Activated T-helper 1 cell treated with anti-CD3 and anti-CD28 coated beads, Interleukin-2, amount 50 U/mL, for 16 hours (primary cell): ENCODE measurements at places on chromosomes 2 and 18.

DNA sequence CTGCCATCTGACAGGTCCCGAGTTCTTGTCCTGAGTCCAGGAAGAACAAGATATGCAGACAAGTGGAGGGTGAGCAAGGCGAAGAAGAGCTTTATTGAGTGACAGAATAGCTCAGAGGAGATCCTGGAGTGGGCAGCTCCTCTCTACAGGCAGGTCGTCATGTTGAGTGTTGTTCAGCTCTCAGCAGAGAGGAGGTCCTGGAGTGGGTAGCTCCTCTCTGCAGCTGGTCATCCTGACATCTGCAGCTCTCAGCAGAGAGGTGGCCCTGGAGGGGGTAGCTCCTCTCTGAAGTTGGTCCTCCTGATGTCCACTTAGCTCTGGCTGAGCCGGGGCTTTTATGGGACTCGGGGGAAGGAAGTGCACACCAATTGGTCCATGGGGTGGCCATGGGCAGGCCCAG, 90.4 kb downstream of the ATAD2B start:
- no peak for DNase-seq

- DNase-seq, result no peak
These were observed 228.7 kb downstream of the PIK3C3 start for GRCh38 chr18:42183746-42184145.

DNA sequence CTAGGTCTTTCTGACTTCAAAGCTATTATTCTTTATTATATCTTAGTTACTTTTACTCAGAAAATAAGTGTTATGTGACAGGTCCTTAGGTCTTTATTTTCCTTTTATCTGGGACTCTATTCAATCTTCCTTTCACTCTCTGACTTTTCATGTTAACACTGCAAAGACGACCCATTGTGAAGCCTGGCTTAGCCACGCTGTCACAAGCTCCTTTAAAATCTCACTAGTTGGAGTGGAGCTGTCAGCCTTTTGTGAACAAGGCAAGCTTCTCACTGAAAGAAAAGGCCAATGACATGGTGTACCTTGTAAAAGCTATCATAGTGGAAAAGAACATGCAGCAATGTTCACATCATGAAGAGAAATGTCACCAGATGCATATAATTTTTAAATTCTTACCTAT, 1130.7 kb upstream of the FAM98A start:
- no peak for DNase-seq

DNA sequence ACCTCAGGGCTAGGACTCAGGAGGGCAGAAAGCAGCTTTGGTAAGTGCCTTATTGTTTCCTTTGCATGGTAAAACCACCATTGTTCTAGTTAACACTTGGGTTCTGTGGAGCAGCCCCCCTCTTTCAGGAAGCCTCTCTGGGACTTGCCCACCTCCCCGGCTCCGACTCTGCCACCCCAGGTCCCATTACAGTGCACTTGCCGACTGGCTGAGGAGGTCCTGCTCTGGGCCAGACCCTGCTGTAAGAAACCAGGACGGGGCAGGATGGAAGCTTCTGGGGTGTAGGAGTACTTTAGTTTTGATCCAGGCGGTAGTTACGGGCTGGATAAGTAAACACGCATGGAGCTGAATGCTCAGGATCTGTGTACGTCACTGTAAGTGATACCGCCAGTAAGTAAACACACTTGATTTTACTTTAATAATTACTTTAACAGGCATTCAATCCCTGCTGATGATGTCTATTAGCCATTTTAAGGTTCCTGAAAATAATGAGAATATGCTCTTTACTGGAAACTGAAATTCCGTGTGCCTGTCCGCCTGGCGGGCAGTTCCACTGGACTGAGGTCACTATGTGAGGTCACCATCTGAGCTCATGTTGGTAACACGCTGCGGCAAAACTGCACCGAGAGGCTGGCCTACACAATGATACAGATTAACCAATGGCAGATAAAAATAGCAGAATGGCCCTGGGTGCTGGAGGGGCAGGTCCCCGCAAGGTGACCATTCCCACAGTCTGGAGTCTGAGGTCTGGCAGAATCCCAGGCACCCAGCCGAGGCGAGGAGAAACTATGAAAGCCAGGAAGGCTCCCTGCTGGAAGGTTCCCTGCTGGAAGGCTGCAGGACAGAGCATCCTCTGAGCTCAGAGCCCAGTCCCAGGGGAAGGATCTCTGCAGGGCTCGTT, 25.2 kb downstream of the HS1BP3 start:
- no peak for DNase-seq

DNA sequence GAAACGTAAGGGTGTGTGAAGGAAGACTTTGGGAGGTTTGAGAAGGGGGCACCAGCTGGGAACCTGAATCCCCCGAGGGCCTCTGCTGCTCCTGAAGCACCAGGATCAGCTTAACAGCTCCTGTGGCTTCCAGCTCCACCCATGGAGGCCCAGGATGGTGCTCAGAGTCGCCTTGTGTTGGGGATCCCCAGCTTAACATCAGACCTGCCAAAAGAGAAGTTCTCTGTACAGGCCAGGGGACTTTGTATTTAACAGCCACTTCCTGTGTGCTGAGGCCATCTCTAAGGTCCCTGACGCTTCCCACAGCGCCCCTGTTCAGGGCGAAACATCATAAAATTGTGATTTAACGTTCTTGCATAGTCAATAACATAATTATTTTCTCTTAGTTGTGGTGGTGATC, 77.5 kb downstream of the NCK2 start:
- no peak for DNase-seq

GRCh38 chr18:13568443-13569392, 157.6 kb downstream of the FAM210A start:
- DNase-seq, result no peak

DNA sequence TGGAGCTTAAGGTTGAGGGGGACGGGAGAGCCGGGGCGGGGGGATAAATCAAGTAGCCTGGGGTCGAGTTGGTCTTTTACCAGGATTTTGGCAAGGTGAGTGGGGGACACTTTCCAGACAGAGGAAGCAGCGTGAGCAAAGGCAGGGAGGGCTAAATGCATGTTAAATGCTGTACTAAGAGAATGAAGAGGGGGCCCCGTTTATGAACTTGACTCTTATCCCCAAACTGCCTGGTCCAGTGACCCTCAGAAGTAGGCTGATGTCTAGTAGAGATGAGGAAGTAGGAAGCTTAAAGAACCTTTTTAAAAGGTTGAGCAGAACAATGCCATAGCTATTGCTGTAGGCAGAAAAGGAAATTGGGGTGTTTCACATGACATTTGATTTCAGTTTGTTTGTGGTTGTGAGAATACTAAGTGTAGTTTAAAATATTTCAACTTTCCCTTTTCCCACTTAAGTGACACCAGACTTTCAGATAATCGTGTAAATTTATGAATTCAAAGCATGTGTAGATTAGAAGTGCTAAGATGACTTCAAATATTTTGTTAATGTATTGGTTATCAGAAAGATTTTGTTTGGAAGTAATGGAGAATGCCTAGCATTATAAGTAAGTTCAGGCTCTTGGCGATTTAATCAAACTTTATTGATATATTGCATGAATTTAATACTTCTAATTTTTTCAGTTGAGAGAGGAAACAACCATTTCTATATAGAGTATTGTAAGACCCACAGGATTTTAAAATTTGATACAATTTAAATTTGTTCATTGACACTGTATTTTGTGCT, 1.8 kb downstream of the REL start:
- no peak for DNase-seq

DNA sequence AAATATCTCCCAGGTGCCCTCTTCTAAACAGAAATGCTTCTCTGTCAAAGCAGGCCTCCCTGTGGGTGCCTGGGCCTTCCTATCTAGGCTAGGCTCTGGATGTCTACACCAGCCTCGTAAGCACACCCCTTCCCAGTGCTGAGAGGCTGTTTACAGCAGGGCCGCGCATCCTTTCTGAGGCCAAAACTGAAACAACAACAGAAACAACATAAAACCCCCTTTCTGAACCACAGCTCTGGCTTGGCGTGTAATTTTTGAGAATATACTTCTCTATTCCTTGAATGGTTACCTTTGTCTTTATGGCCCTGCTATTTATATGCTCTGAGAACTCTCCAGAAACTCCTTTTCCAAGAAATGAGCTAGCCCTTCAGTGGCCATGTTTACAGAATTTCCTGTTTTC, 118.4 kb downstream of the BCL2L11 start:
- no peak for DNase-seq

DNA sequence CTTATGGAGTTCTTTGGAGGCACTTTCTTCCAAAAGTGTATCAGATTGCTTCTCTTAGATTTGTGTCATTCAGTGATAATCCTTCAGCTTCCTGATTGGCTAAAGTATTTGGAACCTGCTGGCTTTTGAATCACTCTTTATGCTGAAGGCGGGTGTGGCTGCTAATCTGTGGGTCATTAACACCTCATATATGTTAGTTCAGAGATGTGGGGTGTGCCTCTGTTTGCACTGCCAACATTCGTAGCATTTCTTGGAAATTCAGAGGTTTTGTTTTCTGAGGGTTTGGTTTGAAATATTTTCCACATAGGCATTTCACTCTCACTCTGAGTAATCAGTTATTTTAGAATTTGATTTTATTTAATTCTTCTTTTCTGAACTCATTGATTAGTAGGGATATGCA, 1604.4 kb upstream of the ACVR2A start:
- DNase-seq, result no peak

DNA sequence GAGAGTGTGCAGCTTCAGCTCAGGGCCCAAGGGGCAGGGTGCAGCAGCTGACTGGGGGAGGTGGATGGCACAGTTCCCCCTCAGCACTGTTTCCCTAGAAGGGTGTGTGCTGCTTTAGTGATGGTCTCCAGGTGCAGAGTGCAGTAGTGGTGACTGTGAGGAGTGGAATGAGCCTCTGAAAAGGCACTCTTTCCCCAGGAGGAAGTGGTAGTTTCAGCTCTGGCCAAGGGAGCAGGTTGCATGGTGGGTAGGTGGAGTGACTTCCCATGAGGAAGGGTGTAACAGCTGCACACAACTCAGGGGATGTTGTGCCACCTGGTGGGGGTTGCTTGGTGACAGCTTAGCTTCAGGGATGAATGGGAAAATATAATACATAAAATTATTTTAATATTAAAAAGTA, 251.5 kb upstream of the NXPH2 start:
- DNase-seq, result no peak

DNA sequence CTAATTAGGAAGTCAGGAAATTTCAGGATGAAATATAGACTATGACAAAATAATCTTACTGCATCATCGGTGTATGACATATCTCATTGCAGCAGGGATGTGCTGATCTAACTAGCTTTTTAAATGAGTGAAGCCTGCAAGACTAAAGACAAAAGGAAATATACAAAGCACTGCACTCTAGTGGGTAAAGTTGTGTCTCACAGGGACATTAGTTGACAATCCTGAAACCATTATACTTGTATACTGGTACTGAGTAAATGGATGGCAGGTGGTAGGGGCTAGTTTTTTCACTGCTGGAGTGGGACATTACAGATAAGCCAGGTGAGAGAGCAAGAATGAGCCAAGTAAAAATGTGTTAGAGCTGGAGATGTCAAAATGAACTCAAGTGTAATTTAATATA, 317.5 kb upstream of the RAB6C start:
- DNase-seq, result no peak

- no peak for DNase-seq
These were observed 102.4 kb downstream of the VAPA start for GRCh38 chr18:10015941-10016819.

DNA sequence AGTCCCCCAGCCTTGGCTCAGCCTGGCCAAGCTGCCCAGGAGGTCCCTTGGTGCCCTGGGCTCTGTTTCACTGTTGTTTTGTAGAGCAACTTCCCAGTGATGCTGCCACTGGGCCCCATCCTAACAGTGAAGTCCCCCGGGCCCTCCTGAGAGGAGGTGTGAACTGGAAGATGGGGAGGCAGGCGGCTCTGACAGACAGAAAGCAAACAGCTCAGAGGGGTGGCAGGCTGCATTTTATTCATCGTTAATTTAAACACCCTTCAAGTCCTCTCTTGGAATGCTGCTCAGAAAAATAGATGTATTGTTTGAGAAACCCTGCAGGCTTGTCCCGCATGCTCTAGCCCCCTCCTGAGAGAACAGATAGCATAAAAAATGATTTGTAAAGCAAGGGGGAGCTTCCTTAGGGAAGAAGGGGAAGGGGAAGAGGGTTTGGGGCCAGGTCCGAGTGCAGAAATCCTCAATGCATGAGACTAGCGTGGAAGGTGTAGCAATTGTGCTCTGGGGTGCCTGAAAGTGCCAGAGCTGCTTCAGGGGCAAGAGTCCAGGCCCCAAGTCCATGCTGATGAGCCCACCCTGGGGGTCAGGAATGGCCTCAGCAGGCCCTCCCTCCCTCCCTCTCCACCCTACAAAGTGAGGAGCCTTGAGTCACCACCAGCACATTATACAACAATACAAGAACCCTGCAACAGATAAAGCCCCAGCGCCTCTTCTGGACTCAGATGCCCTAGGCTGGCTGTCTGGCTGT, 113.6 kb downstream of the MSH2 start:
- DNase-seq, result no peak

- DNase-seq, result no peak
These were observed 3.8 kb upstream of the AQP12B start for GRCh38 chr2:240686460-240686859.

GRCh38 chr2:63520793-63521192, 67.5 kb downstream of the WDPCP start:
- DNase-seq, result no peak

GRCh38 chr18:70376914-70377258, 88.0 kb downstream of the SOCS6 start:
- DNase-seq, result no peak

- no peak for DNase-seq
These were observed 85.5 kb downstream of the MRO start for GRCh38 chr18:50734342-50734741.

DNA sequence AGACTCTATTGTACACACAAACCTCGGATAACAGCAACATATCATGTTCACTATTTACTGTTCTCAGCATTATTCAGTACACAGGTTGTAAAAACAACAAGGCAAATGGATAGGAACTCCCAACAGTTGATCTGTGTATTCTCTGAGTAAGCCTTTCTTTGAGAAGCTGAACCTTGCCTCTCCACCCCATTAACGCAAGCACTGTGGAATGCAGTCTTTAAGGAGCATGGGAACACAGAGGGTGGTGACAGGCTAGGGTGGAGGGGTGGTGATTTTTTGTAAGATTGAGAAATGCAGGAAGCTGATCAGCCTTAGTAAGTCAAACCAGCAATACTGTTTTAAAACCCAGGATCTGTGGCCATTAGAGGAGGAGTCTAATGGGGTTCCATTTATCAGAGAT, 19.6 kb upstream of the SERPINB11 start:
- no peak for DNase-seq

- no peak for DNase-seq
These were observed 224.5 kb upstream of the CHAC2 start for GRCh38 chr2:53543083-53543482.

DNA sequence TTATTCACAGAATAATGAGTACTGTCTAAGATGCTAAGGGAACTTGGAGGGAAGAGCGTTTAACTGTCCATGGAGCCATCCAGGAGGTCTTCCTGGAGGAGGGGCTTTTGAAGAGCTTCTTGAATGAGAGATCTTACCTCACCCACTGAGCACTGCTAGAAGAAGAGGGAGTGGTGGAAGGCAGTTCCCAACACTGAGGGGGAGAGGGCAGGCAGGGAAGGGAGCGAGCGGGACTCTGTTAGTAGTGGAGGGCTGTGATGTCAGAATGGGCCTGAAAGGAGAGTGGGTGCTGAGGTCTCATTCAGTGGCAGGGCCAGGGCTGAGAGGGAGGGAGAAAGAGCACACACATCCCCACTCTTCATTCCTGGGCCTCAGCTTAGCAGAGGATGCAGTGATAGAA, 65.0 kb downstream of the NCK2 start:
- no peak for DNase-seq
